Nucleus accumbens (tissue), 56 donors: ENCODE measurements at places on chromosomes 13 and 19.

DNA sequence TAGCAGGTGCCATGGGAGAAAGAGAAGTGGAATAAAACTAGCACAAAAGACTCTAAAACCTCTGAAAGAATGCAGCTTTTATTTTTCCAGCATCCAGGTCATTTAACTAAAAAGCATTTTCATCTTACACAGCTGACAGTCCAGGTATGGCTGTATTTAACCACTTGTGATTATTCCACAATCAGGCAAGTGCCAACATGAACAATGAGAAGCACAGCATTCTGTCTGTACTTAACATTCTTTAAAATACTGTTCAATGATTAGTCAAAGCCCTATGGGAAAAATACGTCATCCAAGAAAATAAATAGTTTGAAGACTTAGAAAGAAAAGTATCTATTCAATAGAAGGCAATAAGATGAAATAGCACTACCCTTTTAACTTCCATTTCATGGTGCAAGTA is 246.9 kb downstream of the LIG4 start:
- no peak for DNase-seq

- DNase-seq: no peak
Measured at GRCh38 chr19:18317961-18318800, 4.7 kb downstream of the LSM4 start.

DNA sequence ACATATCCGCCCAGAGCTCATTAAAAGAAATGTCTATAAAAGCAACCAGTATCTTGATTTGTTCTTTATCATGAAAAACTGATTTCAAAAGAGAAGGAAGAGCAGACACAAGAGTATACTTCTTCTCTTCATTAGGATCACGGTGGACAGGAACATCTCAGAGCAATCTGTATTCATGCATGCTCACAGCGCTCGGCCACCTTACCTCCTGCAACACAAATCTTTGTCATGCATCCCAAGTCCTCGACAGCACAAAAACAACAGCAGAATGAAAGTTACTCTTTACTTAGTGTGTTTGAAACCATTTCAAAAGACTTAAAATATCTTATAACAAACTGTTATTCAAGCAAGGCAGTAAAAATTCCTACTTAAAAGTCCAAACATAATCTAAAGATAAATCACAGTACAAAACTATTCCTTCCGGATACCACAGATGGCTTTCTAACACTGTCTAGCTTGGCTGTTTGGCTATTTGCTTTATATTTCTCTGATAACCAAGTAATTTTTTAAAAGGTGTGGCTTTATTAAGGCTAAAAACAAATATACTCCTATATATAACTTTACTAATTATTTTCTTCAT is 174.5 kb downstream of the TBC1D4 start:
- DNase-seq: no peak

DNA sequence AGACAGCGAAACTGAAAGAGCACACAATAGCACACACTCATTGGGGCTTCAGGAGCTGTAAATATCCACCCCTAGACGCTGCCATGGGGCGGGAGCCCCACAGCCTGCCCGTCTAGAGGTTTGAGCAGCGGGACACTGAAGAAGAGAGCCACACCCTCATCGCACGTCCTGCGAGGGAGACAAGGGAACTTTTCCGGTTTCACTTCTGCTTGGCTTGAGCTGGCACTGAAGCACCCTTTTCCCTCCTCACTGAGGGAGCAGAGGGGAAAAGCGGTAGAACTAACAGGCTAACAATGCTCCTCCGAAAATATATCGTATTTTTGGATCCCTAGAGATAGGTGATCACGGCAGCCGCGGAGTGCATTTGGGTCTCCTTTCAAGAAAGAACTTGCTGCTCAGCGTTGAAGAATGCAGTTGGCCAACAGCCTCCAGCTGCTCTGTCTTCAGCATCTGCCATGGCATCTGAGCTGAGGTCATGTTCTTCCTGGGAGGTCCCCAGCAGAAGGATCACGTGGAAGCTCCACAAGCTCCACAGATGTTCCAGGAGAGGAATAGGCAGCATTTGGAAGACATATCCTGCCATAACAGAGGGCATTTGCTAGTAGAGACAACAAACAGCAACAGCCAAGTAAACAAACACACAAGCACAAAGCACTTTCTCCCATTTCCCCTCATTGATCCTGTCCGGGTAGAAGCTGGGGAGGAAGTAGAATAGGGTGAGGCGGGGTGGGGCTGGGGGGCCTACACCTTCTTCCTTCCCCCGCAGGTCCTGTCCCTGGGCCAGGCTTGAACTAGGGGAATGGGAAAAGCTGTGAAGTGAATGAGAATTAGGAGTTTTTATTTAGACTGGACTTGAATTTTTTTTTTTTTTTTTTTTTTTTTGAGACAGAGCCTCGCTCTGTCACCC is 44.8 kb upstream of the ALOX5AP start:
- DNase-seq: no peak

DNA sequence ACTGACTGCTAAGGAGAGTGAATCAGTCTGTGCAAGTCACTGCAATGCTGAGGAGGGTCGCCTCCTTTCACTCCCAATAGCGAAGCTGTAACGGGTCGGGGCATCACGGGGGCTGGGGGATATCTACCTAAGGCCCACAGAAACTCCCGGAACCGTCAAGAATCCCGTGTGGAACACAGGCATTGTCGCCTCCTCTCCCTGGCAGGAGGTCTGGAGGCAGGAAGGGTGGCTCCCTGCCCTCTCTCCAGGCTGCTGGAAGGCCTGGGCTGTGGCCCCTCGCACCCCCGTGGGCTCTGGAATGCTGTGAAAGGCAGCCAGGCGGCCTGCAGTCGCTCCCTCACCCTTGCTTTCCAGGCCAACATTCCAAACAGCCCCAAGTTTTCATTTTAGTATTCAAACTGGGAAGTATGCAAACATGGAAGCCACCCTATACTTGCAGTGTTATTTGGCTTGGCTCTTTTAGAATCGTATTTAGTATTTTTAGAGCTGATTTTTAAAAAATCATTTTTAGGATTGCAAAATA is 109.4 kb downstream of the CRYL1 start:
- no peak for DNase-seq

GRCh38 chr19:14916848-14917247 is 24.4 kb upstream of the OR7C2 start:
- DNase-seq: no peak

- no peak for DNase-seq
Measured at GRCh38 chr19:35521124-35521743, 6.9 kb downstream of the SBSN start.

DNA sequence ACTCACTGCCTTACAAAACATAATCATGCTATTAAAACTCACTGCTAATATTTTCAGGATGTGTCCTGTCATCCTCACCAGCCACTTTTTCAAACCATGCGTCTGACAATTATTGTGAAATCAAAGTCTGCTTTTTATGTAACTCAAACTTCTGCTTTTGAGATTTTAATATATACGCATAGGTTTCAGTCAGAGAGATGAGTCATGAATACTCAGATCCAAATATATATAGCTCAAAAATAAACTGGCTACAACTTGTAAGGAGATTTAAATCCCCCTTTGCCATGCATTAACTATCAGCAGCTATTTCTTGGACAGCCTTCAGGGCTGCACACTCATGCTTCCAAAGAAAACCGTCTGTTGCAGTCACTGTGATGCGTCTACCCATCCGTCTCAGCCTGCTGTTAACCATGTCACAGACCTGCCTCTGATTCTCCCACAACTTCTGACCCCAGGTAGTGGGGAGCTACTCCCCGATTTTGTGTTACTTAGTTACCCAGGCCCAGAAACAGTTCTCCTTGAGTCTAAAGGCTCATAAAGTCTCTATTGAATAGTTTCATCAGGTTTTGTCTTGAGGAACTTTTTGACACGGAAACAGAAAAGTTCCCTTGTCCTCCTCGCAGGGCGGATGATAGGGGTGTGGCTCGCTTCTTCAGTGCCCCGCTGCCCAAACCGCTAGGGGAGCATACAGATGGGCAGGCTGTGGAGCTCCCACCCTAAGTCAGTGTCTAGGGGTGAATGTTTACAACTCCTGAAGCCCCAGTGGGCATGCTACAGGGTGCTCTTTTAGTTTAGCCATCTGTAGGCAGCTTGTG is 33.8 kb upstream of the SGCG start:
- no peak for DNase-seq

- no peak for DNase-seq
Measured at GRCh38 chr19:11626252-11626651, 29.0 kb downstream of the ZNF627 start.

GRCh38 chr19:15249528-15249874 is 17.3 kb upstream of the EPHX3 start:
- no peak for DNase-seq

DNA sequence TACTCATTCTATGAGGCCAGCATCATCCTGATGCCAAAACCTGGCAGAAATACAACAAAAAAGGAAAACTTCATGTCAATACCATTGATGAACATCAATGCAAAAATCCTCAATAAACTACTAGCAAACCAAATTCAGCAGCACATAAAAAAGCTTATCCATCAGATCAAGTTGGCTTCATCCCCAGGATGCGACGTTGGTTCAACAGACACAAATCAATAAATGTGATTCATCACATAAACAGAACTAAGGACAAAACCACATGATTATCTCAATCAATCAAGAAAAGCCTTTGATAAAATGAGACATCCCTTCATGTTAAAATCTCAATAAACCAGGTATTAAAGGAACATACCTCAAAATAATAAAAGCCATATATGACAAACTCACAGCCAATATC is 134.3 kb downstream of the UGGT2 start:
- no peak for DNase-seq

- no peak for DNase-seq
Measured at GRCh38 chr13:29281932-29282495, 313.5 kb downstream of the SLC7A1 start.
